ENCODE measurements at places on chromosomes 7 and 10.

GRCh38 chr10:6382081-6382480 is 179.3 kb downstream of the PFKFB3 start:
- peak; percentile 41 for DNase-seq

DNA sequence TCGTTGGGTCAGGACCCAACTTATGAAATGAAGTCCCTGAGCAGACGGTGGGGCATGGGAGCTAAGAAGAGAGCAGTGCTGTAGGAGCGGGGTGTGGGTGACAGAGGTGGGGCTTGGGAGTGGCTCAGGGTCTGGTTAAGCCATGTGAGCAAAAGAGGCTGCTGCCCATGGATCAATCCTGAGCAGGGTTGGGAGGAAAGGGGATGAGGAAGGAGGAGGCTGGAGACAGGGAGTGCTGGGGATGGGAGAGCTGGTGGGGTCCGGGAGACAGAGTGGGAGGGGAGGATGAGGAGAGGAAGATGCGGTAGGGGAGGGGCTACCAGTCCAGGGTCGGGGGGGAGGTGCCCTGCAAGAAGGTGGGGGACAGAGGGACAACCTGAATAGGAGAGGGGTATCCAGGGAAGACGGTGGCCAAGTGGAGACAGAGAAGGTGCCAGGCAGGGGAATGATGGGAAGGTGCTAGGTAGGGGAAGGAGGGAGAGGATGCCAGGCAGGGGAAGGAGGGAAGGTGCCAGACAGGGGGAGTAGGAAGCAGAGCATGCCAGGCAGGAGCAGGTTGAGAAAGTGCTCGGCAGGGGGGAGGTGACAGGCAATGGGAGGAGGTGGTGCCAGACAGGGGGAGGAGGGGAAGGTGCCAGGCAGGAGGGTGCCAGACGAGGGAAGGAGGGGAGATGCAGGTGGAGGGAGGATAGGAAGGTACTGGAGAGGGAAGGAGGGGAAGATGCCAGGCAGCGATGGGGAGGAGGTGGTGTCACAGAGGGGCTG is 27.5 kb upstream of the SMARCD3 start:
- no peak for DNase-seq

DNA sequence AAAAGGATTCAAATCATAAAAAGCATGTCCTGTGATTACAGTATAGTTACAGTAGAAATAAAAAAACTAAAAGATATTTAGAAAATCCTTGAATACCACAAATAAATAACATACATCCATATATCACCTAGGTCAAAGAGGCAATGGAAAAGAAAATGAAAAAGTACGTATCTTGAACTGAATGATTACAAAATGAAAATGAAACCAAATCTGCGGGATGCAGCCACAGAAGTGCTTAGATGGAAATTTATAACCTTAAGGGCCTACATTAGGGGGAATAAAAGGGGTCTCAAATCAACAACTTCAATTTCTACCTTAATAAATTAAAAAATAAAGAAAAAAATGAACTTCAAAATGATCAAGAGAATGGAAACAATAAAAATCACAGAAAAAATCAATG is 879.0 kb upstream of the CELF2 start:
- DNase-seq, result no peak

DNA sequence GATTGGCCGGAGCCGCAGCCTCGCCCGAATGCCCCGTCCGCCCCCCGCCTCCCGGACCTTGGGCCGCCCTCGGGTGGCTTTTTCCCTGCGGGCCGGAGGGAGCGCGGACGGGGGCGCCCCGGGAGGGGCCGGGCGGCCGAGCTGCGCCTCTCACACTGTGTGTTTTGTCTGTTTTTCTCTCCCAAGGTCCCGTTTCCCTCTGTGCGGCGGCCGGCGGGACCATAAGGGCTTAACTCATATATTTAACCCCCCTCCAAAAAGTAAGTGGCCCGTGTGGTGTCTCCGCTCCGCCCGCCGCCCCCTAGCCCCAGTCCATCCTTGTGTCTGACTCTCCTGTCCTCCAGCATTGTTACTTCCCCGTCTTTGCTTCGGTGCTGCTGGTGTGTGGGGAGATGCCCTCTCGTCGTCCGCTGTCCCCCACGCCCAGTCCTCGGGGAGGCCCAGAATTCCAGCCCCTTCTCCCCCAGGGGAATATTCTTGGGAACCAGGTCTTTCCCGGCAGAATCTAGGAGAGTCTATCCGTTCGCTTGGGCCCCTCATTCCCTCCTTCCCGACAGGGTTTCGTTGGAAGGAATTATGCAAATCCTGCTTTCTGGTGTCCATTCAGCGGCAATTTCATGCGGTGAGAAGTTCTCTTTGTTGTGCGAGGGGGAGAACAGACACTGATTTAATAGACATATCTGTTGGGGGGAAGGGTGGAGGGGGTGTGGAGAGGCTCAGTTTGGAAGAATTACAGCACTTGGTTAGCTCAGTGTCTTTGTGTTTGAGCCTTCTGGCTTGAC is 1.3 kb downstream of the LCOR start:
- DNase-seq, result no peak

- DNase-seq, result no peak
Measured at GRCh38 chr7:73681031-73681430, 2.2 kb downstream of the DNAJC30 start.
